CD4-positive, alpha-beta T cell treated with Interleukin-4 for 1 hour (primary cell): ENCODE measurements at places on chromosomes 3 and 15.

DNA sequence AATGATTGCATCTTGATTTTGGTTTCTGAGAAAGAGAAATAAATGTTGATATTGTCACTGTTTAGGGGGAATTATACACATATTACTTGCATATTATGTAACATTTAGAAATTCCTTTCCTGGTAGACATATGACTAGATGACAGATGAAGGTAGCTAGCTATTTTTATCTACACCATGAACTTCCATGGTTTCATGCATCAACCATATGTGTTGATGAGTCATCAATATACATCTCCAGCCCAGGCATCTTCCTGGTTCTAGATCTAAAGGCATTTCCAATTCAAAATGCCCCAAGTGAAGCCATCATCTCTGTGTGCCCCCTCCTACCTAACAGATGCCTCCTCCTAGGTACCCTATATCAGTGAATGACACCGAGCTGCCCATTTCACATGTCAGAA lies 9.5 kb upstream of the ADAMTSL3 start:
- no peak for DNase-seq

DNA sequence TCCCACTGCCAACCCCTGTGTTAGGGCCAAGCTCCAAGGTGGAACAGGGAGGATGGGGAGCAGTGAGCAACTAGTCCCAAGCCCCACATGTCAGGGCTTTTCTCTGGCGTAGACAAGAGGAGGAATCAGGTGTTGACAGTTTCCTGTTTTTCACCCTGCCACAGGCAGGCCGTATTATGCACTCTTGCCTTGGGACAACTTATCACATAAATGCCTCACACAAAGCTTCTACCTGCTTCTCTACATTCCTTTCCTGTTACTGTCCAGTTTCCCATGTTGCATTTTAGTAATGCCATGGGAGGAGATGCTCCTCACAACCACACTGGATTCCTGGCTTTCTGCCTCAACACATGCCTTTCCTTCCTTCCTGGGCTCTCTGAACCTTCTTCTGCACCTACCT lies 381.2 kb upstream of the ATP11B start:
- DNase-seq, result no peak

GRCh38 chr3:5972586-5972985 lies 785.1 kb downstream of the EDEM1 start:
- DNase-seq, result no peak

DNA sequence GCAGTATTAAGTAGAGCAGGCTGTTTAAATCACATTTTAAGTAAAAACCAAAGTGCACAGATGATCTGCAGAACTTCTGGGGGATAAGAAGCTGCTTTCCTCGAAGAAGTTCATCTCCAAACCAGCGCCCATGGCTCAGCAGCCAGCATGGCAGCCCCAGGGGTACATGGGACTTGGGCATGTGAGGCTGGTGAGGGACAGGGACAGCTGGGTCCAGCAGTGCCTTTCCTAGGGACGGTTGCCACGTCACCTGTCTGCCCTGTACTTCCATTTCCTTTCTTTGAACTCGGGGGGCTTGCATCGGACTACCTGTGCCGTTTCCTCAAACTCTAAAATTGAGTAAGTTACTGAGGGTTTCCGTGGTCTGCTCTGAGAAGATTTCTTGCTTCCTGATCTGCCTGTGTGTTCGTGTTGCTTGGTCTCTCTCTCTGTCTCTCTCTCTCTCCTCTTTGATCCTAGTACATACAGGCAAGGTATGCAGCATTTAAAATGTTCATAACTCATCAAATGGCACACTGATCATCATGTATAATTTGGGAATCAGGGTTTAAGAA lies 67.6 kb downstream of the IGF1R start:
- no peak for DNase-seq

- peak; percentile 27 for DNase-seq
Measured at GRCh38 chr15:31228980-31229826, 97.4 kb upstream of the KLF13 start.

- no peak for DNase-seq
Measured at GRCh38 chr3:139935866-139936817, 1.2 kb downstream of the CLSTN2 start.

DNA sequence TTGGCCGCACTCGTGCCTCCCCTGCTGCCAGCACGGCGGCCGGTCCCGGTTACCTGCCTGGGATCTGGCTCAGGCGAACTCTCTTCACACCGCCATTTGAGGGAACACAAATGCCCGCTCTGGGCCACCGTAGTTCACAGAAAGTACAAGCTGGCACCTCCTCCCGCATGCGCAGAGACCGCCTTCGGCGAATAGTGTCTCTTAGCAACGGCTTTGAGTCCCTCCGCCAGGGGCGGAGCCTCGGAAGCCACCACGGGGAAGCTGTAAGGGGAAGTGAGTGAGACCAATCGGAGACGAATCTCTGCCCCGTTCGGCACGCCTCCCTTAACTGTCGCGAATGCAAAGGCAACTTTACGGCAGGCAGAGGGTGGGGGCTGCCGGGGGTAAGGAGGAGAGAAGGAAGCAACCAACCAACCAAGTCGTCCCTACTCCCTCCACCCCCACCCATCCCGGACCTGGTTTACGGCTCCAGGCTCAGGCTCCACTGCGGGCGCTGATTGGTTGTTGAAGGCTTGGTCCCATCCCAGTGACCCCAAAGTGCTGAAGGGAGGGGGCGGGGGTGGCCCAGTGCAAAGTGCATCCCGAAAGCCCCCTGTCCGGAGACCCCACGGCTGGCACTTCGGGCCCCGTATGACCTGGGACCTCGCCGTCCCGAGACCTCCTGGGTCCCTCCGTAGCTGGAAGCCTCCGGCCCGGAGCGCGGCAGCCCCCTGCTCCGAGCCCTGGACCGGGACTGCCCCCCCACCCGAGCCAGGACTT lies at the start of the genes ASB7 and LINS1:
ASB7 (plus strand) TSS at position 526 of the 759 bp plus-strand sequence. CDS start 9,628 bp downstream, outside the sequence.
LINS1 (minus strand) TSS at position 121 of the 759 bp plus-strand sequence. CDS start 21,342 bp downstream, outside the sequence.
- DNase-seq, result peak; percentile 100

DNA sequence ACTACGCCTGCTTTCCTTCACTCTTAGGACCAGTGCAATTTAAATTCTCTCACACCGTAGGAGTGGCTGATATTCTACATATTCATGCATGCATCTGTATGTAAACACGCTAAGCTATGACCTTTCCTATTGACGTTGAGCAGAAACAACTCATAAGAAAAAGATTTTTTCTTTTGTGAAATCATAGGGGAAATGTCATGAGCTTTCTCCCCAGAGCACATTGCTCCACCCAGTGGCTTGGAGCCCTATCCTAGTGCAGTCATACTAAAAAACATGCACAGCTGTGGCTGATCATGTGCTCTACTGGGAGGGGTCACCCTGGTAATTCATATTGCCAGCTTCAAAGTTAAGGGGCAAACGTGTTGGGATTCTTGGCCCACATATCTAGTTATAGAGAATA lies 1.8 kb upstream of the MESD start:
- DNase-seq, result peak; percentile 17

- DNase-seq, result no peak
Measured at GRCh38 chr3:57717205-57717868, 24.5 kb upstream of the DENND6A start.

- no peak for DNase-seq
Measured at GRCh38 chr15:83283138-83283812, 1.2 kb downstream of the BNC1 start.

DNA sequence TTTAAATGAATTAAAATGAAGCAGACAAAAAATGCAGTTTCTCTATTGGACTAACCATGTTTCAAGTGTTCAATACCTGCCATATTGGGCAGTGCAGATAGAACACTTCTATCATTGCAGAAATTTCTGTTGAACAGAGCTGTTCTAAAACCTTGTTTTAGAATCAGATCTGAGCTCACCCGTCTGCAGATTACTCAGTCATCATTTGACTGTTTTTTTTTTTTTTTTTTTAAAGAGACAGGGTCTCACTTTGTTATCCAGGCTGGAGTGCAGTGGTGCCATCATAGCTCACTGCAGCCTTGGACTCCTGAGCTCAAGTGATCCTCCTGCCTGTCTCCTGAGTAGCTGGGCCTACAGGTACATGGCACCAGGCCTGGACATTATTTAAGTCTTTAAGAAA lies 128.7 kb downstream of the APBA2 start:
- no peak for DNase-seq

DNA sequence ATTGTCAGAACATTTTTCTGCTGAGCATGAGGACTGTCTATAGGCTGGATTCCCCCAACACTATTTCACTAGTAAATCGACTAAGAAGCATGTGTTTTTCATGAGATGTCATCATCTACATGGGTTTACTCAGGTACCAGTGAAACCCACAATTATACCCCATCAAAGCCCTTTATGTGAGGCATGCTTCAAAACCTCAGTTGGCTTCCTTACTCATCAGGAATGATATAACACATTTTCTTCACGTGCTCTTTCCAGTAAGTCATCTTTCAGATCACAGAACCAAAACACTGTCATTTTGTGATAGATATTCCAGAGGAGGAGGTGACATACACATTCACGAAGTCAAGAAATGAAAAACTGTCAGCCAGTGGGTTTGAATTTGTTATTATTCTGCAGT lies 116.5 kb downstream of the ANO10 start:
- DNase-seq, result no peak
